Activated effector memory CD4-positive, alpha-beta T cell treated with anti-CD3 and anti-CD28 coated beads, Interleukin-2, amount 50 U/mL, for 16 hours (primary cell): ENCODE measurements at places on chromosomes 1 and 21.

DNA sequence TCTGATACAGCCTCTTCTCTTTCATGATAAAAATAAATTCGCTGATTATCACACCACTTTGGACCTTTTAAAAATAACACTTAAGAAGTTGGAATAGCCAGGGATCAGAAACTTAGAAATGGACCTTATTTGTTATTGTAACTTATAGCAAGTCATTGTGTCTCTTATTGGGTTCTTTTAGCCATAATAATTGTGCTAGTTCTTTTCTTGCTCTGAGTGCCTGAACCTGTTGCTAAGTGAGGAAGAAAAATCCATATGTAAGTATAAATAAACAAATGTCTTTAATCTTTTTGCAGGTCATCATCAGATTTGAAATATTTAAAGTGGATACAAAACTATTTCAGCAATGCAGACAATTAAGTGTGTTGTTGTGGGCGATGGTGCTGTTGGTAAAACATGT is 25.6 kb downstream of the CDC42 start:
- no peak for DNase-seq

DNA sequence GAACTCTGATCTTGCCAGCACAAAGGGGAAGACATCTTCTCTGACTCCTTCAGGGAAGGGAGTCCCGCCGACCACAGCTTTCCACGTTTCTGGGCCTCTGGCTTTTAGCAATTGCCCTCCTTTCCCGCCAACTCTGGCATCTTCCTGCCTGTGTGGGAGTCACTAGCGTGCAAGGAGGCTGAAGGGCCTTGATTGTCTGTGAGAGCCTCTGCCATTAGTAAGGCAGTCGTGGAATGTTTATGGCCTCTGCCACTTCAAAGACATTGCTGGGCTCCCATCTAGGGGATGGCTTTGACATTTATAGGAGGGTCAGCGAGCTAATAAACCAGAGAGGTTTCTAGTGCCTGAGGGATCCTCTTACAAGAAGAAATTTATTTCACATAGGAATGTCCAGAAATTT is 14.3 kb upstream of the PROK1 start:
- DNase-seq: peak; percentile 34

DNA sequence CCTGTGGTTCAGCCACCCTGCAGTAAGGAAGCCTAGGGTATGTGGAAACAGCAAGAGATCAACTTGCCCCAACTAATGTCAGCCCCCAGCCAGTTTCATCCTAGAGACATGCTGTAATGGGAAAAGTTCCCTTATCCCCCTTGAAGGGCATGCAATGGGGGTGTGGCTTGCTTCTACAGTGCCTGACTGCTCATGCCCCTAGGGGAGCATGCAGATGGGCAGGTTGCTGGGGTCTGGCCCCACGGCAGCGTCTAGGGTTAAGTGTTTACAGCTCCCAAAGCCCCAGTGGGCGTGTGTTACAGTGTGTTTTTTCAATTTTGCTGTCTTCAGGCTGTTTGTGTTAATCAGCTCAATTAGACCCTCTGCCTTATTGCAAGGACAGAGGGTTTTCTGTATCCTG is 1105.9 kb downstream of the AMY1C start:
- DNase-seq: no peak

GRCh38 chr1:25543005-25543424 is 391 bp upstream of the LDLRAP1 start:
- DNase-seq: no peak

DNA sequence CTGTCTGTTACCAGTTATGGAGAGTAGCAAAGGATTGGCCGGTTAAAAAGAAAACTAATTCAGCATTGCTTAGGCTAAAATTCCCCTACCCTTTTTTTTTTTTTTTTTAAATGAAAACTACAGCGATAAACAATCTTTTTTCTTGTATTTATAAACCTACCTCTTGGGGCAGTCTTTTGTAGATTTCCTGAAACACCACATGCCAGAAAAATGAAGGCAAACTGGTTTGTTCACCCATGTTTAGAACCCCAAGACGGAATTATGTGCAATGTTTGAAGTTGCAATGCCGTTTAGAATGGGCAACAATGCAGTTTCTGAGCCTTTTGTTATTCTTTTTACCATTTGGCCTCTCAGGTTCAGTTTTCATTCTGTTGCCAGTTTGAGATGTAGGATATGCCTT is 59.1 kb downstream of the PRDM2 start:
- DNase-seq: no peak

DNA sequence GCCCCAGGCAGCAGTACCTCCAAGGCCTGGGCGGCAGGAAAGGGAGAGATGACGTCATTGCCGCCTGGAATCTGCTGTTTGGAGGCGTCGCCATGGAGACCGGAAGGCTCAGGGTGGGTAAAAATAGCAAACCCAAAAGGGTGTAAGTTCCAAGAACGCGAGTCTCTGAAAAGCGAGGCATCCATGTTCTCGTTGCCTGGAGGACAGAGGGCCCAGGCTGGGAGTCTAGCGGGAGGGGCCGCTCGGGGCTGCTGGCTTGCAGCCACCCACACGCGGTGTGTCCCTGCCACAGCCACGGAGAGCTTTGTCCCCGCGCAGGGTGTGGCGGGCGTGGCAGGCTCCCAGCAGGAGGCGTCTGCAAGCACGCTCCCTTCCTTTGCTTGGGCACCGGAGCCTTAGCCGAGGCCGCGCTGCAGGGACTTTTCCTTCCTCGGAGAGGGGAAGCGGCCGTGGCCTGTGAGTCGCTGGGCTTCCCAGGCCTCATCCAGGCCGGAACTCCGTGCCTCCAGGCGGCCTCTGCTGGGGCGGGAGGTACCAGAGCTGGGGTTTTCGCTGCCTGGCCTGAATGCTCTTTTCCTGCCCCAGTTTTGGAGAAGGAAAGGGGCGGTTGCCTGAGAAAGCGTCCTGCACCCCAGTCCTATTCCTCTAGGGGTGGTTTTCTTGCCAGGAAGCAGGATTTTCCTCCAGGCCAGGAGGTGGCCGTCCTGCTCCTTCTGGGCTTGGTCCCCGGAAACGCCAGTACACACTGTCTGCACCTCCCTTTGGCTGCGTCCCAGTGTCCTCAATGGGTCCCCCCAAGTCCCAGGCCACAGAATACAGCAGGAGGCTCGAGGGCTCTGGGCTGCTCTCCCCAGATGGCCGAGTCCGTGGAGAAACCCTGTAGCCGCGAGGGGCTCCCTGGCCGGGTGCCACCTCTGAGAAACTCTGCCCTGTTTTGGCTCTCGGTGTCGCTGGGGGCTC is 15.3 kb upstream of the SKI start:
- DNase-seq: peak; percentile 85

- no peak for DNase-seq
Observed at GRCh38 chr1:212656730-212657129, 42.9 kb downstream of the BATF3 start.

DNA sequence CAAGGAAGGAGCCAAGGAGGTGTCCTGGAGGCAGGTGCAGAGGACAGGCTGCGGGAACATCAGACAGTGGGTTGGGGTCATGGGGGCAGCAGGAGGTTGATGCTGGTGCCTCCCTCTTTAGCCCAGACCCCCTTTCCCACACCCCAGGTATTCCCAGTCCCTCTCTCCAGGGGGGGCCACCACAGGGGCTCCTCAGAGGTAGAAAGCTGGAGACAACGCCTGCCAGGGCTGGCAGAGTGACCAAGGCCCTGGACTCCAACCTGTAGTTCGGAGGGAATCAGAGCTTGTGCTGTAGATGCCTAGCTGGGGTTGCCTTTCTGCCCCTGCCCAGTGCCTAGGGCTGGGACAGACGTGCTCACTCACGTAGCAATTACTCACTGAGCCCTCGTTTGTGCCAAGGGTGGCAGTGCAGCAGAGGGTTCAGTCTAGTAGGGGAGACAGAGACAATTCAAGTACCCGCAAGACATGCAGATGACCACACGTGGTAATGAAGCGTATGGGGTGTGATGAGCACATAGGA is 148.2 kb downstream of the PTPRU start:
- no peak for DNase-seq

- DNase-seq: no peak
Observed at GRCh38 chr21:42939582-42940413, 14.4 kb upstream of the ERVH48-1 start.

DNA sequence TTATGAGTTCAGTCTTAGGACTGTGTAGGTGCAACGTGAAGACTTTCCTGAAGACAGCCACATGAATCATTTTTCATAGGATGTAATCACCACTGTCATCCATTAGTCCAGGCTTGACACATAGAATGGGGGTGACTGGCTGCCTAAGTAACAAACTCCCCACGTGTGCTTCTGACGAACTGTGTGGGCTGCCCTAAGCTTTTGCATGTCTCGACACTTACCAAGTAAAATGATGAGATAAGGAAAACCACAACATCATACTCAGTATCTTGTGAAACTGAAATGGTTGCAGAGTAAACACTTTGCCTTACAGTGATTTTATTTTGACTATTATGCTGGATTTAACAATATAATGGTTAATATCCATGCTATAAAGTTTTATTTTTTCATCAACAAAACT is 19.5 kb downstream of the ERG start:
- no peak for DNase-seq

DNA sequence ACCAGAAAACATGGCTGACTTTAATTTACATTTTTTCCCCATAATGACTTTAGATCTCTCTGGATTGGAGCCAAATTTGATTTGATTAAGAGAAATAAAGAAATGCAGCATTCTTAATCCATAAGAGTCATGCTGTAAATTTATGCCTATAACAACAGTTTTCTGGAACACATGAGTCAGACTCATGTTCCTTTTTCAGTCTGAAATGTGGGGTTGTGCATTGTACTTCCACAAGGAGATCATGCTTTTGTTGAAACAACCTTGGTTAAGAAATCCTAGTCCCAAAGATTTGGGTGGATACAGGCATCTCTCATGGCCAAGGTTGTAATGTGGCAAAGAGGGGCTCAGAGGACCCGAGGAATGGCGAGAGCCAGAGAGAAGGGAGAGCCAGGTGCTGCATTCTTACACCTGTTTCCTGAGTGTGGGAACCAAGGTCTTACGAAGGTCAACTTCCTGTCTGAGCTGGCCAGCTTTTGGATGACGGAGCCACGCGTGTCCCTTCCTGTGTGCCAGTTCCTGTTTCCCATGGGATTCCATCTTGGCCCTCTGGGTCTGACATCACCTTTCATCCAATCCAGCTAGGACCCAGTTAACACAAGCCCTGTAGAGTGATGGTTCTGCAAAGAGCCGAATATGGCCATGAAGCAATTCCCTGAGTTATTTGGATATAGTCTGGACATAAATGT is 23.1 kb downstream of the CLDN14 start:
- DNase-seq: peak; percentile 9

- DNase-seq: no peak
Observed at GRCh38 chr1:4837752-4838151, 183.3 kb downstream of the AJAP1 start.

GRCh38 chr1:189939967-189940366 is 537.7 kb downstream of the BRINP3 start:
- DNase-seq: no peak

DNA sequence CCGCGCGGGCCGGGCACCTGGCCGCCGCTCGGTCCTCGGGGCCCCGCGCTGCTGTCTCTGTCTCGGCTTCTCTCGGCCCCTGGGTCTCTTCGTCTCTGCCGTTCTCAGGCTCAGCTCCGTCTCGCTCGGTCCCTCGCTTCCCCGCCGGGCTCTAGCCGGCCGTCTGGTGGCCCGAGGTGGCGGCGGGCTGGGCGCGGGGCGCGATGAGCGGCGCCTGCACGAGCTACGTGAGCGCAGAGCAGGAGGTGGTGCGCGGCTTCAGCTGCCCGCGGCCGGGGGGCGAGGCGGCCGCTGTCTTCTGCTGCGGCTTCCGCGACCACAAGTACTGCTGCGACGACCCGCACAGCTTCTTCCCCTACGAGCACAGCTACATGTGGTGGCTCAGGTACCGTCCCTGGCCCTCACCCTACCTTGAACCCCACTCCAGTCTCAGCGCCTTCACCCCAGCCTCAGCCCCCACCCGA is 355 bp downstream of the SHISAL2A start:
- peak; percentile 74 for DNase-seq

DNA sequence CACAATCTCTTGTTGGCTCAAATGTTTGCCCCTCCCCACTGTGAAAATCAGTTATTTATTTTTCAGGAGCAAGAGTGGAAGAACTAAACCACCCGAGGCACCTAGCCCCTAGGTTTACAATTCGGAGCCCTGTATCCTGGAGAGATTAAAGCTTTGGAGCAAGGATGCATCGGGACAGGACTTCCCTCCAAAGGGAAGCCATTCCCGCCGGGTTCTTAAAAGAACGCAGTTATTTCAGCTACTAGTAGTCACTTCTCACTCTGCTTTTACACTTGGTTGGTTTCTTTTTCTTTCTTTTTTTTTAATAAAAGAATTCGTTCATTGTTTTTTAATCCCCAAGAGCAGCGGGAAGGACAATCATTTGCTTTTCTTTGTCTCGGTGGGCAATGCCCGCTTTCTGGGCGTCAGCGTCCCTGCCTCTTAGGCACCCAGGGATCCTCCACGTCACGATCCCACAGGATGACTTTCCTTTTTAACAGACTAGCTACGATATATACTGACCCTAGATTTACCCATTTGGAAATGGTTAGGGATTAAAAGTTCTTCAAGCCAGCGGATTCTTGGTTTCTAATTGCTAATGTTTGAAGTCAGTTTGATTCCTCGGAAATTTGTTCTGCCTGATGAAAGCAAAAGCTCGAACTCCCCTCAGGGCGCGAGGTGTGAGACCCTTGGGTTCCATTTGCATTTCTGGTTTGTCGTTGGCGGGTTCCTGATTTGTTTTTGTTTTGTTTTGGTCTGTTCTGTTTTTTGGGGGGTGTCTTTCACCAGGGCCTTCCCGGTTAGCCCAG is 9.0 kb downstream of the TBX15 start:
- DNase-seq: no peak

GRCh38 chr1:44808063-44808937 is at the start of gene BTBD19:
TSS of gene BTBD19 (plus strand) at chr1:44808523. CDS start at chr1:44808821, 298 bp downstream.
- peak; percentile 92 for DNase-seq

DNA sequence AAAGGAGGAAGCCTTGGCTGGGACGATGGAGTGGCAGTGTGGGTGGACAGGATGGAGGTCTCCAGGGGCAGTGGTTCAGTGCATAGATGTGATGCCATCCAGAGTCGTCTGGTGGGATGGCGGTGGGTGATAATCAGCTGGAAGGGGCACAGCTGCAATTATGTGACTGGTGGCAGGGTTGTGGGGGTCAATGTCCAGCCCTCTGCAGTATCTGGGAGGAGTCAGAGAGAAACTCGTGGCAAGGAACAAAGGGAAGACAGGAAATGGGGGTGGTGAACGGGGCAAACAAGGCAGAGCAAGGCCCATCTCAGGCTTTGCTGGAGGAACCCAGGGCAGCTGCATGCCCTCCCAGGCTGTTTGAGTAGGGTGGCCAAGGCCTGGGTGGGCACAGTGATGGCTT is 118.3 kb upstream of the USP24 start:
- DNase-seq: no peak

DNA sequence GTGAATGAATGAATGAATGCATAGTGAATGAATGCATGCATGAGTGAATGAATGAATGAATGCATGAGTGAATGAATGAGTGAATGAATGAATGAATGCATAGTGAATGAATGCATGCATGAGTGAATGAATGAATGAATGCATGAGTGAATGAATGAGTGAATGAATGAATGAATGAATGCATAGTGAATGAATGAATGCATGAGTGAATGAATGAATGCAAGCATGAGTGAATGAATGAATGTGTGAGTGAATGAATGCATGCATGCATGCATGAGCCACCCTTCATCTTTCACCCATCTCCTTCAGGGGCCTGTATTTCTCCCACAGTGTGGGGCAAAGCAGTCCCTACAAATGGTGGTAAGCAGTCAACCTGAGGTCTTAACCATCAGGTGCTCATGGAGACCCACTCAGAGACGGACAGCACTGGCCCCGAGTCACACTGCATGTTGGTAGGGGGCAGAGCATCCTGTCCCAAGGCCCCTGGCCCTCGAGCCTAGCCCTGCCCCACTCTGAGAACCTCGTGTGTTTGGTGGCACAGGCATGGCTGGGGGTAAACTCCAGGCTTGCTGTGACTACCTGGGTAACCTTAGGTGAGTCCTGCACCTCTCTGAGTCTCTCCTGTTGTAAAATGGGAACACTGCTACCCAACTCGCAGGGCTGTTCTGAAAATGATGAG is 28.0 kb upstream of the PAX7 start:
- DNase-seq: no peak
